ENCODE measurements at places on chromosomes 11 and 22.

- DNase-seq = no peak
Measured at GRCh38 chr11:64438986-64439771, 80.2 kb downstream of the RPS6KA4 start.

GRCh38 chr11:77644887-77645286 lies 7.3 kb upstream of the CLNS1A start:
- no peak for DNase-seq

DNA sequence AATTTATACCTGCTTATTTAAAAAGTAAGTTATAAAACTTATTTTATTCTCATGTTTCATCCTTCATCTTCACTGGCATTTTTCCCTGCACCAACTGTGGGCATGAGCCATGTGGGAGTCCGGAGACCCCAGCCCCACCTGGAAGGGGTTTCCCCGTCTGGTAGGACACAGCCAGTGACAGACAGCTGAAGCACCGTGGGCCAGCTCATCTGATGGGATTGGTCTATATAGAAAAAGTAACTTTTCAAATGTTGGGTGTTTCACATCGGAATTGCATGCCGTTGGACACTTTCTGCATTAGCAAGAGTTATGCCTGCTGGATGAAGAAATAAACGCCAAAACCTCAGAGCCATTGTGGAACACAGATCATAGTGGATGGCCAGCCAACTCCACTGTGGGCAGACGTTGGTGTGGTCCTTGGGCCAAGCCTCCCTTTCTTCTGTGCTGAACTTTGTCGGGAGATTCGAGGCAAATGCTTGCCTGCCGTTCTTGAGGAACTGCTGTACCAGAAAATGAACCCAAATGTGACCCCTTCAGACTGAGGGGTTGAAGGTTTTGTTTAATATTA lies 1329.3 kb downstream of the TBC1D22A start:
- DNase-seq = no peak

DNA sequence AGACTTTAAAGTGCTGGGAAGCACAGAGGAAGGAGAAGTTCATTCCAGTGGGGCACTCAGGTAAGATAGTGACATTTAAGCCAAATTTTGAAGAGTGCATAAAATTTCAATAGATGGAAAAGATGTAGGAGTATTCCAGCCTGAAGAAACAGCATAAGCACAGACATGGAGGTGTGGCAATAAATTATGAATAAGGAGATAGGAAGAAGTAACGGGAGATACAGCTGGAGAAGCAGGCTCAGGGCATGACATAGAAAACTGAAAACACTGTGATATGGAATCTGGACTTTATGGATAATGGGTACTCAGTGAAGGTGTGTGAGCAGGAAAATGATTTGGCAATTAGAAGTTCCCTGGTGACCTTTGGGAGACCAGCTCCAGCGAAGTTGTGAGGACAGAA lies 33.3 kb downstream of the P4HA3 start:
- DNase-seq = no peak

DNA sequence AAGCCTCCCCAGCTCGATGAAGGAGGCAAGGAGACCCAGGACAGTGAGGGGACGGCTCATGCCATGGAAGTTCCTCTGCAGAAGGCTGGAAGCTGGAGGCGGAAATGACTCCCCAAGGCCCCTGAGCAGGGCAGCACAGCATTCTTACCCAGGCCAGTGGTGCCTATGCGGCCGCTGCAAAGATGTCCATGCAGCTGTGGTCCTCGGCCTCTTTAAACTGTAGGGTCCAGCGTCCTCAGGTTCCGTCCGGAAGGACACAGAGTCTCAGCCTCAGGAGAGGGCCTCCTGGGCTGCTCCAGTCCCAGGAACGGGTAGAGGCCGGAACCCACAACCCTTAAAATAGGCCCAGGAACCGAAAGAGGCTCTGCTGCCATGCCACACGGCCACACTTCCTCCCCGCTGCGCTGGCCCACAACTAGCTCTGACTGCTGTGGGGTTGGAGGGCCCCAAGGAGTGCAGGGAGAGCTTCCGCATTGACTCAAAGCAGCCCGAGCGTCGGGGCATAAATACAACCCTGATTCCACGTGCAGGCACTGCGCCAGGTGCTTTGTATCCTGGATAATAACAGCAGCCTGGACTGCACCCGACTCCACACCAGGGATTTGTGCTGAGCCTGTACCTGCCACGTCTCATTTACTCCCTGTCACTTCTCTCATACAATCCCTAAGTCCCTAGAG lies 5.5 kb downstream of the KIAA0930 start:
- no peak for DNase-seq

GRCh38 chr22:32665676-32666075 lies 135.8 kb upstream of the TIMP3 start:
- no peak for DNase-seq

DNA sequence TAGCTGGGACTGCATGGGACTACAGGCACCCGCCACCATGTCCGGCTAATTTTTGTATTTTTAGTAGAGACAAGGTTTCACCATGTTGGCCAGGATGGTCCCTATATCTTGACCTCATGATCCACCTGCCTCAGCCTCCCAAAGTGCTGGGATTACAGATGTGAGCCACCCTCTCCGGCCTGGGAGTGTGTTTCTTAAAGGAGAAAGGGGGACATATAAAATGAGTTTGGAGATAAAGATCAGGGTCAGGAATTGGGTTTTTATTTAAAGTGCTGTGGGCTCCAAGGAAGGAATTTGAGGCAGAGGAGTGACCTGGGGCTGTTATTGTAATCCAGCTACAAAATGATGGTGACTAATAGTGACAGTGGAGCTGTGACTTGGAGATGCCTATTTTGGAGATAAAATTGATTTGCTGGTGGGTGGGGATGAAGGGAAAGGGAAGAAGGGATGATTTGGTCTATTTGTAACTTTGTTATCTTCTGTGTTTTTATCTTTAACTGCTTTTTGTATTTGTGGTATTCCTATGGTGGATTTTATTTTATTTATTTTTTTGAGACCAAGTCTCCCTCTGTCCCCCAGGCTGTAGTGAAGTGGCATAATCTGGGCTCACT lies 5.0 kb downstream of the CRKL start:
- DNase-seq = no peak

DNA sequence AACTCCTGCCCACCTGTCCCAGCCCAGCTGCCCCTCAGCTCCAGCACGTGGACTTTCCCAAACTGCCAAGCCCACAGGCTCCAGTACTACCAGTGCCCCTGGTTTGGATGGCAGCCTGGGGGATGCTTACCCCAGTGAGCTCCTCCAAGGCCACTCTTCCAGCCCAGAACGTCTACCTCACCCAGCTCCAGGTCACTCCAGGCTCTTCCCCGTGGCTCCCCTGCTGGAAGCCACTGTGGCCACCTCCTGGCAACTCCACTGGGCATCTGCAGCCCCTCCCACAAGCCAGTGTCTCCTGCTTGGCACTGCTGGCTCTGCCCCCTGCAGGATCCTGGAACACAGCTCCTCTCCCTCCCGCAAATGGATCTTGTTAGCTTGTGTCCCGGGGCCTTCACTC lies 29.3 kb downstream of the LMO1 start:
- DNase-seq = no peak

DNA sequence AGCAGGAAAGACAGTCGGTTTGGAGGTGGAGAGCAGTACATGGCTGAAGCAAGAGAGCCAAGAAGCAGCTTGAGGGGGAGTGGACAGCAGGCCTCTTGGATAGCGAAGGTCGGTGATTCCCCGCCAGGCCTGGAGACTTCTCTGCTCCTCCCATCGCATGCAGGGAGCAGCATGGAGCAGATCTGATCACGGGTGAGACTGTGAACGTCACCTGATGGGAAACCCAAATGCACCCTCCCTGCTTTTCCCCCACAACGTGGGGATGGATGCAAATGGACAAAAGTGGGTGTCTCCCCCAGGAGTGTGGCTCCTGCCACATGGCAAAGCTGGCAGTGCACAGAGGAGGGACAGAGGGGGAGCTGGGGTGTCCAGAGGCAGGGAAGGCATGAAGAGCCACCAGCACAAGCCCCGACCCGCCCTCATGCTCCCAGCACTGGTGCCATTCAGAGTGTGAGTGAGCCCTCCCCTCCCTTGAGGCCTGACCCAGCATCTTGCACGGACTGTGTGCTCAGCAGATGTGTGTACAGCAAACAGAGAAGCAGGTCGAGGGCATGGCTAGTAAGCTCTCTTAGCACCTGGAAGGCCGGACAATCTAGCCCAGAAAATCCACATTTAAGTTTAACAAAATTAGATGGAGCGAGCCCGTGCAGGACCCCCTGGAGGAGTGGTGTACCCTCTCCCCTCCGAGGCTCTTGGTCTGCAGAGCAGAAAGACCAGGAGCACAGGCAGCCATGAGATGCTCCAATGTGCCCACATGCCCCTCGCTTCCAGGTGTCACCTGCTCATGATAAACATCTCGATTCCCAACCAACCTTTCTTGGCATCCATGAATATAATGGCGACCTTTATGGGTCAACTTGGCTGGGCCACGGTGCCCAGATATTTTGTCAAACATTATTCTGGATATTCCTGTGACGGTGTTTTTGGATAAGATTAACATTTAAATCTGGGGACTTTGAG lies 661.7 kb downstream of the TBC1D22A start:
- DNase-seq = peak; percentile 12

DNA sequence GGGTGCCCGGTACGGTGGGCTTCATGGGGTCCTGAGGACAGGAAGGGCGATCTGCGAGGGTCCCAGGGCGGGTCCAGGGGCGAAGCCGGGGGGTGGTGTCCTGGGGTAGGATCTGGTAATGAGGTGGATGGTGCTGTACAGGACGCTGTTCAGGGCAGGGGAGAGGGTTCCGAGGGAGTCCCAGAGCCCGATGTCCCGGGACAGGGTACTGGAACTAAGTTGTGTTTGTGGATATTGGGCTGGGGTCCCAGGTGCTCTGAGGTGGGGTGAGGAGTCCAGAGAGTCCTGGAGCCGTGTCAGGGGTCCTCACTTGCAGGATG lies 426 bp downstream of the LZTR1 start:
- no peak for DNase-seq

Measured in G401 (cell line).